Stimulated activated CD4-positive, alpha-beta T cell treated with anti-CD3 and anti-CD28 coated beads, TNF-alpha, amount 100 ng/mL, for 1 hour (primary cell): ENCODE measurements at places on chromosomes 16 and 17.

DNA sequence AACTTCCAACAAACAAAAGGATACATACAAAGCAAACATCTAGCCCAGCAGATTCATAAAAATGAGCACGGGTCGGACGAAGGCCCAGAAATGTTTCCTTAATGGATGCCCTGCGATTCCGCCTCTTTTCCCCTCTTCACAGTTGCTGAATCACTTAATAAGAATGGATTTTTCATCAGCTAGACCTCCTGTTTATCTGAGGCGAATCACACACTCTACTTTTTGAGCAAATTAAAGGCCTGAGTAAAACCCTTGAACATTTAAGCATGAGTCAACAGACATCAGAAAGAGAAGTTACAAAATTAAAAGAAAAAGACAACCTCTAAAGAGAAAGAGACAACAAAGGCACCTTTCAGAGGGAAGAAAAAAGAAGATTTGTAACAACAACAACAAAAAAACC is 44.7 kb downstream of the HS3ST3A1 start:
- no peak for DNase-seq

DNA sequence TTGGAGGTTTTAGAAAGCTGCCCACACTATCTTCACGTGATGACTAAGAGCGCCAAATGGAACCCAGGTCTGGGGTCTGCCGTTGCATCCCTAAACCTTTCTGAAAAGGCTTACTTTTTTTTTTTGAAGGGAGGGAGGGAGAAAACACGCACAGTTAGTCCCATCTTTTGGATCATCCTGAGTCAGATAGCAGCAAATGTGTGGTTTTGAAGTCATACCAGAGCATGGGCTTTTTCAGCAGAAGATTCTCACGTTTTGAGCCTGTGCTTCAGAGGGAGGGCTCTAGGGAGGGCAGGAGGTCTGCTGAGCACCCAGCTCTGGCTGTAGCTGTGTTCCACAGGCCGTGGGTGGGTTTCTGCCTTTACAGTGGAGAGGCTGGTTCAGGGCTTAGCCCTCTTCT is 194.7 kb downstream of the SNX29 start:
- no peak for DNase-seq

DNA sequence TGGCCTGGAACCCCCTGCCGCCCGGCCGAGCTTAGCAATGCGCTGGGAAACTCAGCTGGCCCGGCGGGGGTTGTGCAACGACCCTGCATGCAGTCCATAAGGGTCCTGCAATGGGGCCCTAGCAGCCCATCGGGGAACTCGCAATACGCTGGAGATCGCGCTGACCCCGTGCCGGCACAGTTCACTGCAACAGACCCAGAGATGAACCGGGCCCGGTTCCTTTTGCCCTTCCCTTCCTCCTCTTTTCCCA is 375 bp downstream of the SLC25A11 start:
- DNase-seq = no peak

DNA sequence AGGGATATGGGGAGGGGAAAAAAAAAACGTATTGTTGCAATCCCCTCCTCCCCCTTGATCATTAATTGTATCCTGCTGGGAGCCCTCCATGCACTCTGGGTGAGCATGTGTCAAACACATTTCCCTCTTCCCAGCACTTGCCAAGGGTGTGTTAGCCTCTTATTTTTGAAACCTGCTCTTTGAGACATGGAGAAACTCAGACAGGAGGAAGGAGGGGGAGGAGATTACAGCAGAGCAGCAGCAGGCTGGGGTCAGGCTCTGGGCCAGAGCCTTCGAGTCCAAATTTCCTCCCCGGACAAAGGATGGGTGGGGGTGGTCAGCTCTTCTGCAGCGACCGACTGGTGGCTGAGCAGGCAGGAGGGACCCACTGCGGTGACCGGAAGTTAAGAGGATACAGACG is 64.7 kb downstream of the SOX9 start:
- DNase-seq = no peak

- DNase-seq = no peak
Measured at GRCh38 chr17:14061666-14062560, 7.4 kb upstream of the COX10 start.

DNA sequence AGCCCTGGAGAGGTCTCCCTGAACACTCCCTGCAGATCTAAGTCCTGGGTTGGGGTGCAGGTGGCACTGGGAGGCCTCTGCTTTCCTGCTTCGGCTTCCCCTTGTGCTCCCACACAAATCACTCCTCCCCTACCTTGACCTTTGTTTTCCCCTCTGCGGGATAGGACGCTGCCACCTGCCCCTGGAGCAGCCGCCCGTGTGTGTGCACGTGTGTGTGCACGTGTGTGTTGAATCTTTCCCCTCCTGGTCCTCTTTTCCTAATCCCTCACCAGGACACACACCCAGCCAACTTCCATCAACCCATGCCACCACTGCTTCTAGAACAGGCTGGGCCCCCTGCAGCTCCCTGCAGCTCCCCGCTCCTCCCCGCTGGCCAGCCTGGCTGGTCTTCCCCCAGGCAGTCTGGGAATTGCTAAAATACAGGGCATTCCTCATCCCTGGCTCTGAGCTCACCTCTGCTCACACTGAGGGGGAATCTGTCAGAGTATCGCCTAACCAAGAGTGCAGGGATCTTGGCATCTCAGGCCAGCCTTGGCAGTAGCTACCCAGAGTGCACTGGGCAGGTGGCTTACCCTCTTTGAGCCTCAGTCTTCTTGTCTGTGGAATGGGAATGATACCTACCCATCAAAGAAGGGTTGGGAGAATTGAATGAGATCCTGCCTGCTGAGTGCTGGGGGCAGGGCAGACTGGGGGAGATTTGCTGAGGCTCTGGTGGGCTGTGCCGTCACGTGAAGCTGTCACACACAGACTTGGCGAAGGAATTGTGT is 198.5 kb downstream of the NTN1 start:
- DNase-seq = no peak

- DNase-seq = no peak
Measured at GRCh38 chr16:65309354-65309753, 187.5 kb upstream of the CDH11 start.

GRCh38 chr17:6435968-6436367 is 1.0 kb upstream of the AIPL1 start:
- DNase-seq = peak; percentile 50
